NCI-H1092 treated with DMSO at 0.1 percent for 48 hours (cell line): ENCODE measurements at places on chromosomes 4 and X.
A peak's percentile ranks its signal among the peaks of the same experiment; 100 is the strongest.

DNA sequence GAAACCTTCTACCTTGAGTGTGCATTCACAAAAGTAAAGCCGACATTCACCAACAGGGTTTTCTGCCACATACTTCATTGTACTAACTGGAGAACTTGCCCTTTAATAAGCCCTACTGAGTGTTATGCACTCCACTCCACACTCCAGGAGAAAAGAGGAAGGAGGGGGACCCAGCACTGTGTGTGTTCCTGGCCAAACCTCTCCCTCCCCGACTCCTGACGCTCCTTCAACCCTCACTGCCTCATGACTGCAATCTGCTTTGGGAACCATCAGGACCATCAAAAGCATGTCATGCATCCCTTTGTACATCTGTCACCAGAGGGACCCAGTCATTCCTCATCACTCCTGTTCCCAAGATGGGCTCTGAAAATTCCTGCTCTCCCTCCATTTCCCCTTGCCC is 143.7 kb downstream of the RASL11B start:
- no peak for DNase-seq

DNA sequence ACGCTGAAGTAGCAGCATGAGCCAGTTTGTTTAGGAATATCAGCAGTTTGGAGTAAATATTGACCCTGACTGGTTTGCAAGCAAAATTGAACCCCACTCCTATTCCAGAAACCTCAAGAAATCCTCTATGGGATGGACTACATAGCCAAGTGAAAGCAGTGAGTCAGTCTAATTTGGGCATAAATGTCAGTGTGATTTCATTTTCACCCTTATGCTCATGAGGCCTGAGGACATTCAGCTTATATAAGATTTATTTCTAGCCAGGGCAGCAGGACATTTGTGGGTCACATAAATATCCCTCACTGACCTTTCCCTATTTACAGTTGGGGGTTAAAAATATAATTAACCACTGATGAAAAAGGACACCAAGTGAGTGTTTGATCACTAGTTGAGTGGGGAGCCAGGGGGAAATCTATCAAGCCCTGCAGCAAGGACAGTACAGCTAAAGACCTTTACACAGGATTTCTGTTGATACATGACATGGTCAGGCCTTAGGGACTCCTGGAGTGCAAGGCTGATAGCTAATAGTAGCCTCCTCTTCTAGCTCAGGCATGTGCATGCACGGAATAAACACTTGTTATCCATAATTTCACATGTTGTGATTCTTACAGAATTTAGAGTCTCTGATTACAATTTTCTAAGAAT is 996.9 kb upstream of the GRIA3 start:
- DNase-seq: no peak

DNA sequence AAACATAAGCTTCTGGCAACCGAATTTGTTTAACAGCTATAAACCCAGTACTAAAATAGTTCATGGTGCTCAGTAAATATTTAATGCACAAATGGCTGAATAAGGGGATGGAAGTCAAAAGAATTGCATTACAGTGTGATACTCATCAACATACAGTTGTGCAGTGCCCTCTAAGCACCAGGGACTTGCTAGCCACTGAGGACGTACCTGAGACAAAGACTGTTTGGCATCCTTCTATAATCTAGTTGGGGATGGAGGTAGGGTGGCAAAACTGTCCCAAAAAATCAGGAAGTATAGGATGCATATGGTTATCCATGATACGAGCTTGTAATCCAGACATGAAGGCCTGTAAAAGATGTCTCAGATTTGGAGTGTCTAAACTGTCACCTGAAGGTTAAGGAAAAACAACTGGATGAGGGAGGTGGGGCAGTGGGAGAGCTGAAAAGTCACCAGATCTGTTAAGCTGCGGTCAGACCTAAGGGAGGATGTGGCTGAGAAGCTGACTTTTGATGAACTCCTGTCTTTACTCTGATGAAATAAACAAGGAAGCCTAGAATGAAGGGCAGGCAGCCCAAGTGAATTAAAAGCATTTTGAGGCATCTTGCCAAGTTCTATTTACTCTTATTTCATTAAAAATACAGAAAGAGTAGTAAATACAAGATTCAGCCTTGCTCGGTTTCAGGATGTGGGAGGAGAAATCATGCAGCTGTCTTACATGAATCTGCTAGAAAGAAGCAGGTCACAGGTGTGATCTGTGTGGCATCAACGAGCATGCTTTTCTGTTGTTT is 12.0 kb upstream of the CD38 start:
- no peak for DNase-seq

DNA sequence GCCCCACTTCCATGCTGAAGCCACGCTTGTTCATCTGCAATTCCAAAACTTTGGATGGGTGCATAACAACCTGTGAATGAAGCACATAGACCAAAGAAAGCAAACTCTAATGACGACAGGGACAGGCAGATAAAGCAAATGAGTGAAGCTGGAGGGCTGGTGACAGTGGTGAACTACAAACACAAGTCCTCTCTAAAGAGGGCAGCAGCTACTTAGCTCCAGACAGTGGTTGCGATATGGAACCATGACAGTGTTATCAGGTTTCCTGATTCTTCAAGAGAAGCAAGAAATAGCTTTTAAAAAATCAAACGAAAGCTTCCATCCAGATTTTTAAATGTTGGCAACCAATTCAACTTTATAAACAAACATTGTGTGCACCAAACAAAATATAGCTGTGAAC is 23.8 kb downstream of the NOX1 start:
- DNase-seq: no peak

GRCh38 chr4:9792381-9792780 is 10.9 kb downstream of the DRD5 start:
- no peak for DNase-seq

DNA sequence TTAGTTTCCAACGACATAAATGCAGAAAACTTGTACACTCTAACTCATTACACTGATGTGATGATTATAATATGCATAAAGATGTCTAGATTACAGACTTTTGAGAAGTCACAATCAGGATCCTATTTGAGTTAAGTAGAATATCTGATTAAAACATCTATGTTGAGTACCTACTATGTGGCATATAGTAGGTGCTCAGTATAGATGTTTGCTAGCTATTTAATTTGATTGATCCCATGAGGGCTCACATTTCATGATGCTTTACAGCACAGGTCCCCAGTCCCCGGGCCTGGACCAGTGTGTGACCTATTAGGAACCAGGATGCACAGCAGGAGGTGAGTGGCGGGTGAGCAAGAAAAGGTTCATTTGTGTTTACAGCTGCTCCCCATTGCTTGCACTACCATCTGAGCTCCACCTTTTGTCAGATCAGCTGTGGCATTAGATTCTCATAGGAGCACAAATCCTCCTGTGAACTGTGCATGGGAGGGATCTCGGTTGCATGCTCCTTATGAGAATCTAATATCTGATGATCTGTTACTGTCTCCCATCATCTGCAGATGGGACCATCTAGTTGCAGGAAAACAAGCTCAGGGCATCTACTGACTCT is 33.0 kb upstream of the CXCL8 start:
- DNase-seq: no peak

- no peak for DNase-seq
These were observed 186.6 kb downstream of the CPEB2 start for GRCh38 chr4:15188605-15189539.

GRCh38 chrX:2500803-2501558 is at the start of the genes DHRSX and ZBED1:
TSS of gene DHRSX (minus strand) at chrX:2500976. CDS start at chrX:2500925, 51 bp downstream.
TSS of gene ZBED1 (minus strand) at chrX:2500976. CDS start at chrX:2490719, 10,257 bp downstream.
- DNase-seq: no peak

GRCh38 chrX:42077675-42078074 is 154.3 kb upstream of the CASK start:
- DNase-seq: no peak

DNA sequence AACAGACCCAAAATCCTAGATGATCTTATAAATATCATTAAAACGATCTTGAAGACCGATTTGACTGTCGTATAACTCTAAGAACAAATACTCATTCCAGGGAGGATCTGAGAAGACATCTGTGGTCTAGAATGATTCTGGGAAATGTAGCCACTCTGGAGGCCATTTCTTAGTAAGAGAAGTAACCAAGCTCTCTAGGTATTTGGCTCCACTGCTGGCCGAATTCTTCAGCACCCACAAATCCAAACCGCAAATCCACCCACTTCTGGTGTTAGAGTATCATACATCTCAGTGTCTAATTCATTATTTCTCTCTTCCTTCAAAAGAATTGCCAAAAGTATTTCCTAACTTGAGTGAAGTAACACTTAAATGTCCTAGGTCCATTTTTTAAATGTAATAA is 23.9 kb downstream of the KLHL5 start:
- no peak for DNase-seq

DNA sequence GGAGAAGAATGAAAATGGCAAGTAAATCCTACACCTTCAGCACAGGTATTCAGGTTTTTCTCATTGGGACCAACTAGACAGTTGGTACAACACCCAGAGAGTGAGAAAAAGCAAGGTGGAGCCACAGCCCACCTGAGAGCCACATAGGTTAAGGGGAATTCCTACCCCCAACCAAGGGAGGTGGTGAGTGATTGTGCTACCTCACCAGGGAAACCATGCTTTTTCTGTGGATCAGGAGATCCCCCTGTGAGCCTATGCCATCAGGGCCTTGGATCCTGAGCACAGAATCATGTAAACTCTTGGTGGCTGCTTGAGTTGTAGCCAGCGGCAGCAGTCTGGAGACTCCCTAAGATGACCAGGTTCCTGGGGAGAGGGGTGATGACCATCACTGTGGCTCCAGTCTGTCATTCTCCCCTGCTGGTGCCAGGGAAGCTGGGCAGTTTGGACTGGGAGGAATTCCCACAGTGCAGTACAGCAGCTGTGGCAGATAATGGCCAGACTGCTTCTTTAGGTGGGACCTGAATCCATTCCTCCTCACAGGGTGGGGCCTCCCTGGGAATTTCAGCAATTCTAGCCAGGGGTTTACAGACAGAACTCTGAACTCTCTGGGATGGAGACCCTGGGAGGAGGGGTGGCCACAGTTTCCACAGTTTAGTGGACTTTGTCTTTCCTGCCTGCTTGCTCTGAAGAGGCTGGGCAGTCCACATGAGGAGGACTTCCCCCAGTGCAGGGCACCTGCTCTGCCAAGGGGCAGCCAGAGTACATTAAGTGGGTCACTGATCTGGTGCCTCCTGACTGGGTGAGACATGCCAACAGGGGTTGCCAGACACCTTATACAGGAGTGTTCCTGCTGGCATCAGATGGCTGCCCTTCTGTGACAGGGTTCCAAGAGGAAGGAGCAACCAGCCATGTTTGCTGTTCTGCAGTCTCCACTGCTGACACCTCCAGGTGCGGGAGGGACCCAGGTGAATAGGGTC is 43.2 kb downstream of the PARM1 start:
- DNase-seq: no peak

- DNase-seq: no peak
These were observed 38.4 kb upstream of the PSAPL1 start for GRCh38 chr4:7473081-7473480.

GRCh38 chr4:87981486-87981885 is 6.0 kb downstream of the SPP1 start:
- DNase-seq: no peak

DNA sequence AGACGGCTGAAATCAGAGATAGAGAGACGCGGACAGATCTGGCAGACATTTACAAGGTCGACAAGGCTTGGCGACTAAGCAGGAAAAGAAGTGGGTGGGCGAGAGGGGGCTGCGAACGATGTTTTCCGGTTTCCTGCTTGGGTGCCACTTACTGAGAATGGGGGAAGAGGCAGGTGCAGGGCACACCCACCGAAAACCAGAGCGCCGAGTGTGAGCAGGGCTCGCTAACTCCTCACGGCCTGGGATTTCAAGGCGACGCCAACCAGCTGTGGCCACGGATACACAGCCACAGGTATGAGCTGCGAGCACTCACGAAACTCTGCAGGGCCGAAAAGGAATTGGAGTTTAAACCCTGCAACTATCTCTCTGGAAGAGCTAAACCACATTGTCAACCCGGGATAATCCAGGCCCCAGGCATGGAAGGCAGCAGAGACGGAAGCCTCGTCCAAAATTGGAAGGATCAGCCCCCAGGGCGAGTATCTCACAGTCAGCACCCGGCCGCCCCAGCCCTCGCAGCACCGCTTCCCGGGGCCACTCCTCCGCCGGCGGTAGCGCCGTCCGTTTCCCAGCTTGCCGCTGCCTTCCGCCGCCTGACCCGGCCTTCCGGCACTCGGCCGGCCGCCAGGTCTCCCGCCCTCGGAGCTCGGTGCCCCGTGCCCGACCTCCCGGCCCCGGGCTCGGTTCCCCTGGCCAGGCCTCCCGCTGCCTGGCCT is 778 bp downstream of the CASP3 start:
- DNase-seq: peak; percentile 44

GRCh38 chr4:170849969-170850368 is 760.2 kb upstream of the AADAT start:
- DNase-seq: no peak

GRCh38 chrX:129759576-129760061 is 20.1 kb upstream of the SASH3 start:
- peak; percentile 13 for DNase-seq

- no peak for DNase-seq
These were observed 206.2 kb upstream of the BANK1 start for GRCh38 chr4:101584306-101584705.

DNA sequence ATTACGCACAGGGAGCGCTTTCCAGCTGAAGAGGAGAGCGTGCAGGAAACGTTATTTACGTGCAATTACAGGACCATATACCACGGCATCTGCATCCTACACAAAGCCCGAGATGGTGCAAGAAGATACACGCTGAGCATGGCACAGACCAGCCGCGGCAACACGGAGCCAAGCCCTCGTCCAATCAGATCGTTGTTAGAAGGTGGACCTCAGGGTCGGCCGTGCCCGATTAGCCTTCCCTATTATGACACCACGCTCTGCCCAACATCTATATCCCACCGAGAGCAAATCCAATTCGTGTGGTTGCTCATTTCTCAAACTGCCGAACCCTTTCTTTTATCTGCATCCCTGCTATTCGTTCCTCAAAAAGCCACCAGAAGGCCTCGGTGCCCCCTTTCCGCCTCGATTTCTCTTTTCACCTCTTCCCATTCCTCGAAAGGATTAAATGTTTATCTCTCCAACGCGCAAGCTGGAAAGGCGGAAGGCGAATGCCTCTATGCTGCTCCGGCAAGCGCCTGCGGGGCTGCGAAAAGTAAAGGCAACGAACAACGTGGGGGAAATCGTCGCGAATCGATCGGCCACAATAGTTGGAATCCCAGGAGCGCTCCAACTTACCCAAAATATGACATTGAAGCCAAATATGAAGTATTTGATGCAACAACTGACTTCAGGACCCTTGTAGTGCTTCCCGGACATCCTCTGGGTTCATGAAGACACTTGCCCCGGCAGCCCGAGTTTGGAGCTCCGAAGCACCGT is 702 bp downstream of the TSPAN5 start:
- DNase-seq: peak; percentile 78

GRCh38 chr4:10161146-10161545 is 44.5 kb upstream of the WDR1 start:
- DNase-seq: no peak

DNA sequence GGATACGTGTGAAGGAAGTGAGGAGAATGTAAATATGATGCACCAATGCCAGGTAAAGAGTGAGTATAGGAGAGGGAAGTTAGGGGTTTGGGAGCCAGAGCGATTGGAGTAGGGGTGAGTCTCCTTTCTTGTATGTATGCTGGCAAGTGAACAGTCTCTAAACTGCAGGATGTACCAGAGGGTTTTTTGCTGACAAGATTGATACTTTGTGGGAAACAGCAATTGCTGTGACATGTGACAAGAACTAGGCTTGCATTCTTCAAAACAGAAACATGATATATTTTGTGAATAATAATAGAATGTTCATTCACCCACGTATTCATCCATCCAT is 706 bp downstream of the CHIC1 start:
- peak; percentile 58 for DNase-seq
